ENCODE measurements at places on chromosomes 5 and 9.

GRCh38 chr5:15034379-15034778 is 162.8 kb upstream of the ANKH start:
- DNase-seq: no peak

DNA sequence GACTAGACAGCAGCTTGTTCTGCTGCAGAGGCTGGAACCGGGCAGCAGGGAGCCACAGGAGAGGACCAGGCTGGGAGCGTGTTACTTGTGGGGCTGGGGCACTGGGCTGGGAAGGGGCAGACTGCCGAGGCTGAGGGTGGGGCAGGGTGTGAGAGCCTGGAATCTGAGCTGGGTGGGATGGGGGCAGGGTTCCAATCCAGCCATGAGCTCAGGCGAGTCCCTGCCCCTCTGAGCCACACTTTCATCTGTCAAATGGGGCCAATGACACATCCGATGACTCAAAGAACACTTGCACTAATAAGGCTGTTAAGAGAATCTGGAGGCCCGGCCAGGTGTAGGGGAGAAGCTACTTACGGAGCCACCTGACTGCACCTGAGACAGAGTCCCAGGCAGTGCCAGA is 18.7 kb upstream of the WDR38 start:
- no peak for DNase-seq

- no peak for DNase-seq
These were observed 114.9 kb downstream of the INVS start for GRCh38 chr9:100213730-100214477.

DNA sequence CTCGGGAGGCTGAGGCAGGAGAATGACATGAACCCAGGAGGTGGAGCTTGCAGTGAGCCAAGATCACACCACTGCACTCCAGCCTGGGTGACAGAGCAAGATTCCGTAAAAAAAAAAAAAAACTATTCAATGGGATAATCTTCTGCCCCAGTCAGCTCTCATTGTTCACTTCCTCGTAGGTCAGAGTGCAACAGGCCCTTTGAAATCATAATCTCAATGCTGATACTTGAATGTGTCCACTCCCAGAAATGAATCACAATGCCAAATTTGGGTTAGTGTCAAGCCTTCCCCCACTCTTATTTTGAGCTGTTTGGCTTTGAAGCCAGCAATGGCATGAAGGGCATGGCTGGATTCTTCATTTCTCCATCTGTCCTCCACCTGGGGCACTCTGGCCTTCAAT is 610.3 kb upstream of the KLF4 start:
- no peak for DNase-seq

- no peak for DNase-seq
These were observed 145.9 kb downstream of the CARTPT start for GRCh38 chr5:71864730-71865601.

DNA sequence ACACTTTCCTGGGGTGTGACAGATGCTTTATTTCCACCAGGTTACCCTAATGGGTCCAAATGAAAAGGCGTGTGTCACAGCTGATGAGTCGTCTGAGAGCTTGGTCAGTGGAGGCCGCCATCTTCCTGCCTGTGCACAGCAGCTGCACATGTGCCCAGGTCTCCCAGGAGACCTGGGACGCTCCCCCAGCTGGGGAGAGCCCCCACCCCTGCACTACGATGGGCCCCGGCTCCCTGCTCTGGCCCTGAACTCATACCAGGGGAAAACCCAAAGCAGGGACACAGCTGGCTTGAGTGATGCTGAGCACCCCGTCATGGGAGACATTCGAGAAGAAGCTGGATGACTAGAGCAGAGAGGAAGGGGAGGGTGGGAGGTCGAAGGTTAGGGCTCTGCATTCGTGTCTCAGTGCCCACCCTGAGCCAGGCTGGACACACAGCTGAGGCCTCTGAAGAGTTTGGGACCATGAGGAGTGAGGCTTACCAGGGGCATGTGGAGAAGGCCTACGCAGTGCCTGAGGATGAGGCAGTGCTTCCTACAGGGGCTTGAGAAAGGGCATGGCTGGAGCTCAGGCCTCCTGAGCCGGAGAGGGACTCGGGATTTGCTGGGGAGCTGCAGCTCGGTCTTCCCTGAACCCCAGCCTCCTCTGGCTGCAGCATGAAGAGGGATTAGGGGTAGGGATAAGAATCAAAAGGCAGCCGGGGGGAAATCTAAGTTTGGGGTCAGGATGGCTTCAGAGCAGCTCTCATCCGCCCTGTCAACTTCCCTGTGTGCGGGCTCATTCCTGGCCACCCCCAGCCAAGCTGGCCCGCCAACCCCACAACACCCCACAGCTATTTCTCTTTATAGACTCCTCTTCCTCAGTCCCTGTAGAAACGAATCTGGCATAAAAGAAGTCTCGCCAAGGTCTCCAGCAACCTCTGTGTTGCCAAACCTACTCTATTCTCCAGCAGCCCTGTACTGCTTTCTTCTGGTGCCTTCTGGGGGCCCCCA is 42.2 kb upstream of the RNU6ATAC start:
- DNase-seq: no peak

GRCh38 chr9:125743682-125744428 is 3.3 kb upstream of the PBX3 start:
- no peak for DNase-seq

- DNase-seq: no peak
These were observed 475.3 kb upstream of the TRPC7 start for GRCh38 chr5:136840601-136841000.

DNA sequence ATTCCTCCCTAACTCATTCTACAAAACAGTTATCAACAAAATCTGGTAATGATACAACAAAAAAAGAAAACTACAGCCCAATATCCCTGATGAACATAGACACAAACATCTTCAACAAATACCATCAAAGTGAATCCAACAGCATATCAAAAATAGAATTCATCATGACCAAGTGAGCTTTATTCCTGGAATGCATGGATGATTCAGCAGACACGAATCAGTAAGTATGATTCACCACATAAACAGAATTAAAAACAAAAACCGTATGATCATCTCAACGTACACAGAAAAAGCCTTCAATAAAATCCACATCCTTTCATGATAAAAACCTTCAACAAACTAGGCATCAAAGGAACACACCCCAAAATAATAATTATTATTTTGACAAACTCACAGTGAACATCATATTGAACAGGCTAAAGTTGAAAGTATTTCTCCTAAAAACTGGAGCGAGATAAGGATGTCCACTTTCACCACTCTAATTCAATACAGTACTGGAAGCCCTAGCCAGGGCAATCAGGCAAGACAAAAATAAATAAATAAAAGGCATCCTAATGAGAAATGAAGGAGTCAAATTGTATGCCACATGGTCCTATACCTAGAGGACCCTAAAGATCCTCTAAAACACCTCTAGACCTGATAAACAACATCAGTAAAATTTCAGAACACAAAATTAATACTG is 305.1 kb upstream of the RGMB start:
- DNase-seq: no peak

DNA sequence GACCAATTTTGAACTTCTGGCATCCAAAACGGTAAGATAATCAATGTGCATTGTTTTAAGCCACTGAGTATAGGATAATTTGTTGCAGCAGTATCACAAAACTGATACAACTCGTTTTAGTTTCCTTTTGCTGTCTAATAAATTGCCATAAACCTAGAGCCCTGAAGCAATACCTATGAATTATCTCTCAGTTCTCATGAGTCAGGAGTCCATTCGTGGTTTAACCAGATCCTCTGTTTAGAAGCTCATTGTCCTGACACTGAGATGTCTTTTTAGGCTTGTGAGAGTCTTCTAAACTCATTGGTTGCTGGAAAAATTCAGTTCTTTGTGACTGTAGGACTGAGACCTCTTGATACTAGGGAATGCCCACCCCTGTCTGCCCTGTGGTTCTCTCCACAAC is 262.9 kb downstream of the SEMA5A start:
- DNase-seq: no peak

GRCh38 chr5:171444582-171444981 is 25.1 kb downstream of the FGF18 start:
- DNase-seq: no peak

DNA sequence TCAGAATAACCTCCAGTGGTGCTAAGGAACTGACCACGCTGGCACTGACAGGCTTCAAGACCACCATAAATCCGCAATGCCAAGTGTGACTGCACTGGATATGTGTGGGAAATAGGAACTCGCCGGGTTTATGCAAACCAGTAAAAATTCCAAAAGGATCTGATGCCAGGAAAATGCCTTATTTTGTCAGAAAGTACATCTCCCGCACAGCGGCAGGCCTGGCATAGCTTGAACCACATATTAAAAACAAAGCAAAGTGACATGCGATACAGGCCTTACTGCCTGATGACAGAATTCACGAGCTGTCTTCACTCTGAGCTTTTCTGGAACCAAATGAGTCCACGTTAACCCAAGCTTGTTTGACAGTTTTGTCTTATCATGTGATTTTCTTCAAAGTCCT is 139.6 kb downstream of the GLIS3 start:
- no peak for DNase-seq

DNA sequence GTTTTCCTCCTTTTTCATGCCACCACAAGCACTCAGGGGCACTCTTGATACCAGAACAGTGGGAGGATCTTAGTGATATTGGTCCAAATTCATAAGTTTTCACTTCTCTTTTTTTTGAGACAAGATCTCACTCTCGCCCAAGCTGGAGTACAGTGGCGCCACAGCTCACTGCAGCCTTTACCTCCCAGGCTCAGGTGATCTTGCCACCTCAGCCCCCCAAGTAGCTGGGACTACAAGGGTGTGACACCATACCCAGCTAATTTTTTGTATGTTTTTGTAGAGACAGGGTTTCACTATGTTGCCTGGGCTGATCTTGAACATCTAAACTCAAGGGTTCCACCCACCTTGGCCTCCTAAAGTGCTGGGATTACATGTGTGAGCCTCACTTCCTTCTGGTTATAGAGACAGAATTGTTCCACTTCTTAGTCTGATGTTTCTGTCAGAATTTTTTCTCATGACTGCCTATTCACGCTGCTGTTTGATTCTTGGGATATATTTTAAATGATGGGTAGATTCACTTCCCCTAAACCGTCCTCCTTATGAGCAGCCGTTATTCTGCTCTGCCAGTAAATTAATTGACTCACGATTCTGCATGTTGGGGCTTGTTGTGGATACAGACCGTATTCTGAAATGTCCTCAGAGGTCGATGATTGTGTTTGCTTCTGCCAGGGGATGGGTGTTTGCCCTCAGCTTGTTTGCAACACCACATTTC is 30.8 kb downstream of the MTAP start:
- DNase-seq: no peak

GRCh38 chr5:133531594-133531993 is 80.7 kb downstream of the FSTL4 start:
- DNase-seq: no peak

GRCh38 chr9:34097865-34098264 is 28.6 kb downstream of the DCAF12 start:
- no peak for DNase-seq

DNA sequence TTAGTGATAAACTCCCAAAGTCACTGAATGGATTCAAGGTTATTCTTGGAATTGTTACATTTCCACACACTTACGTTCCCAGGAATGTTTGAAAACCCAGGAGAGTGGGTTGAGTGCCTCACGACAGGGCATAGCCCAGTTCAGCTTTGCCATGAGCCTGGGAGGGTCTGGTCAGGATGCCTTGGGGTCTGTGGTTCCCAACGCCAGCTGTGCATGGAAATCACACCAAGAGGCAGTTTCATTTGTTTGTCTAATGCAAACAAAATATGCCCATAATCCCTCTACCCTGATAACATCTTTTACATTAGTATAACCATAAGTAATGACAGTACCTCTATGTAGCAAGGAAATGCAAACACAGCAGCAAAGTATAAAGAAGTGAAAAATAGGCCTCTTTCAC is 25.3 kb upstream of the MSX2 start:
- no peak for DNase-seq

DNA sequence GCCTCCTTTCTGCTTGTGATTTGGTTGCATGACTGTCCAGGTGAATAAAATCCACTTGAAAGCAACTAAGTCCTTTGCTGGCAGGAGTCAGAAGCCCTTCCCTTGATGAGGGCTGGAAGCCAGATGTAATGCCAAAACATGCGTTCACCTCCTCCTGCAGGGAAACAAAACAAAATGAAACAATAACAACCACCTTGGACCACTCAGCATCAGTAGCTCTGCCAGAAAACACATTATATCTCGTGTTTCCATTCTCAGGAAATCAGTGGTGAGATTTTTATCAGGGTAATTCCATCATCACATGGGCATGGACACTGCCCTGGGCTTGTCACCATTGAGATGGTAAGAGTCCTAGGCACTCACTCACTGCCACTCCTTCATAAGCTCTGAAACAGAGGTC is 350.3 kb upstream of the ACTBL2 start:
- no peak for DNase-seq

DNA sequence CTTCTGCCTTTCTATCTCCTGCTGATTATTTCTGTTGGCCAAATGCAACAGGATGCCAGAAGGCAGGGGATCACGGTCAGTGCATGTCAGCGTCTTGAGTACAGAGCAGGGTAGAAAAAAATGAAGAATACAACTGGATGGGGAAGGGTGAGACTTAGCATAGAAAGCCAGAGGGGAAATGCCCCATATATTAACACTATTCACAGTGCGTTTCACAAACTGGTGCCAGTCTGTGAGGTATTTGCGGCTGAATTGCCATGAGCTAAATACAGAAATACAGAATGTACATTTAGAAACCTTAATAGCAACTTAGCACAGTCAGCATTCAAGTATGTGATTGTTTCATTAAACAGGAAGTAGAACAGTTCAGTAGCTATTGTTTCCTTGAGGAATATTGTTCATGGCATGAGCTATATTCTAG is 31.0 kb upstream of the SLC1A3 start:
- no peak for DNase-seq

DNA sequence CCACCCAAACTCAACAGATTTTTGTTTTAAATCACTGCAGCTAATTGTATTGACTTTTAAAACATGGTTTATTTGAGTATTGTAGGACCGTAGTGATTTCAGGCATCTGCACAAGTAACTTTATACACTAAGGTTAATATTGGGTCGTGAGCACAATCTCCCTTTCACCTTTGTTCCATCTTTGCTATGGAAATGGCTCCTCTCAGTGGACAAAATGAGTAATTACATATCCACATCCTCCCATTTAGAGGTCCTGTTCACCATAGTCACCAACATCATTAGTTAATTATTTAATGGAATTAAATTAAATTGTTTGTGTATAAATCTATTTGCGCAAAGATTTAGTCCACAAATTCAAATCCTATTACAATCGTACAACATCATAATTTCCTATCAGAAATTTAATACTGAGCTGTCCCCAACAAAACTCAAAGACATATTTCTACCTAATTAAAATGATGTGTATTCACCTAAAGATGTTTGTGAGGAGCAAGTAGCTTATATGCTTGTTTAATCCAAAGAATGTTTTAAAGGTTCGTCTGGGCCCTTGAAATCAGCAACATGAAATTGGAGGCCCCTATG is 173.0 kb upstream of the DAPK1 start:
- DNase-seq: no peak

- DNase-seq: no peak
These were observed 174.2 kb upstream of the CDH12 start for GRCh38 chr5:23027331-23027730.
